Left colon (tissue), 2 donors: ENCODE measurements at places on chromosomes 16 and 17.
A peak's percentile ranks its signal among the peaks of the same experiment; 100 is the strongest.

DNA sequence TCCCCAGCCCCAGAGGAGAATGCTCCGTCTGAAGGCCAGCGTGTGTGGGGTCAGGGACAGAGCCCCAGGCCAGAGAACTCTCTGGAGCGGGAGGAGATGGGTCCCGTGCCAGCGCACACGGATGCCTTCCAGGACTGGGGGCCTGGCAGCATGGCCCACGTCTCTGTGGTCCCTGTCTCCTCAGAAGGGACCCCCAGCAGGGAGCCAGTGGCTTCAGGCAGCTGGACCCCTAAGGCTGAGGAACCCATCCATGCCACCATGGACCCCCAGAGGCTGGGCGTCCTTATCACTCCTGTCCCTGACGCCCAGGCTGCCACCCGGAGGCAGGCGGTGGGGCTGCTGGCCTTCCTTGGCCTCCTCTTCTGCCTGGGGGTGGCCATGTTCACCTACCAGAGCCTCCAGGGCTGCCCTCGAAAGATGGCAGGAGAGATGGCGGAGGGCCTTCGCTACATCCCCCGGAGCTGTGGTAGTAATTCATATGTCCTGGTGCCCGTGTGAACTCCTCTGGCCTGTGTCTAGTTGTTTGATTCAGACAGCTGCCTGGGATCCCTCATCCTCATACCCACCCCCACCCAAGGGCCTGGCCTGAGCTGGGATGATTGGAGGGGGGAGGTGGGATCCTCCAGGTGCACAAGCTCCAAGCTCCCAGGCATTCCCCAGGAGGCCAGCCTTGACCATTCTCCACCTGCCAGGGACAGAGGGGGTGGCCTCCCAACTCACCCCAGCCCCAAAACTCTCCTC is 10.4 kb downstream of the CX3CL1 start:
- DNase-seq: no peak

GRCh38 chr17:55563363-55563762 is 52.1 kb upstream of the SMIM36 start:
- DNase-seq: no peak

DNA sequence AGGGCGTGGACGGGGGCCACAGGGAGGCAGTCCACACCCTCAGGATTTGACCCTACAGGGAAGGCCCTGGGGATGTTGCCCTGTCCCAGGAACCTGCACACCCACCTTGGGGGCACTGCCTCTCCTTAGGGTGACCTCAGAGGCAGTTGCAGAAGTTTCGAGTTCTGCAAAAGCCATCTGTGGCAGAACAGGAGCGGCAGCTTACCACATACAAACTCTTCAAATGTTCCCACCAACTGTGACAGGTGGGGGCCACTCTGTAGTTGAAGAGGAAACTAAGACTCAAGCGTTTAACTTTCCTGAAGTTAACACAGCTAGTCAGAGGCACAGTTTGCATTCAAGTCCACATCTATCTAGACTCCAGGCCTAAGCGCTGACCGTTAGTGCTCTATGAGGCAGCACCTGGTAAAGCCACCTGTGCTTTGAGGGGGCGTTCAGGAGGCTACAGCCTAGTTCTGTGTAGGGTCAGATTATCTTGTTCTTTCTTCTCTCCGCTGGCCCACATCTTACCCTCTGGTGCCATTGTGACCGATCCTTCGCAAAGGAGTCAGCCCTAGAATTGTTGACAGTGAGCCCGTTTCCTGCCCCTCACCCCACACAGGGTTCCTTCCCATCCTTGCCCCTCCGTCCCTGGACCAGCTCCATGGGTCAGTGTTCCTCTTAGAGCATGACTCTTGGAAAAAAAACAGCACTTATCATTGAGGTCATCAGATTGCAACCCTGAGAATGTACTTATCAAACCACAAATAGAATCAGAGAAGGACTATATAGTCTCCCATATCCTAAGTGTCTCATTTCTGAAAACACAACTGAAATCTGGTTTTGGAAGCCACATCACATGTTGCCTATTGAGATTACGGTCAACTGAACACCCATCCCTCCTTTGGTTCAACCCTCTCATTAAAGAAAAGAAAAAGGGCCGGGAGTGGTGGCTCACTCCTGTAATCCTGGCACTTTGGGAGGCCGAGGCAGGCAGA is 45.4 kb downstream of the CDH1 start:
- no peak for DNase-seq

DNA sequence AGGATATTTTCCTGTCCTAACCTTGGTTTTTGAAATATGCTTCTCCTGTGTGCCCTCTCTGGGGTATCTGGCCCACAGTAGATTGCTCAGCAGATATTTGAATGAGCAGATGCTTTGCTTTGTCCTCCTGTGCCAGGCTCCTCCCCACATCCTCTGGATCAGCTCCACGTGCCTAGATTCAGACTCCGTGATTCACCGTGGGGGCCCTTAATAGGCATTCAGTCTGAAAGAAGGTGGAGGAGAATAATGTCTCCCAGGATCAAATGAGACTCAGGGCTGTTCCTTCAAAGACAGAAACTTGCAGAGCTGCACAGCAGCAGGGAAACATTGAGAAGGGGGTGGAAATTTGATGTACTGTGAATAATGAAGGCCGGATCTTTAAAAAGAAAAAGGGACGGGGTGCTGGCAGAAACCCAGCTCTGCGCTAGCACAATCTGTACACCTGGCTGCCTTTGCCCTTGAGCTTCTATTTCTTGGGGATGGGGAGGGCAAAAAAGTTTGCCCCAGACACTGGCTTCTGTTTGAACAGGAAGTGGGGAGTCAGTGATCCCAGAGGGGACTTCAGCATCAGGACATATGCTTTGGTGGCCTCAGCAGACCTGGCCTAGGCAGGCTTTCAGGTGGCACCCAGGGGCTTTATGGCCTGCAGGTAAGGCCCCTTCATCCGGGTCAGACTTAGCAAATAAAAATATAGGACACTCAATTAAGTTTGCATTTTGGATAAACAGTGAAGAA is 15.9 kb upstream of the SLC12A3 start:
- no peak for DNase-seq

GRCh38 chr17:18159551-18160120 is 24.0 kb upstream of the ALKBH5 start:
- DNase-seq: no peak

GRCh38 chr17:75155191-75155601 is 884 bp upstream of the JPT1 start:
- DNase-seq: no peak

DNA sequence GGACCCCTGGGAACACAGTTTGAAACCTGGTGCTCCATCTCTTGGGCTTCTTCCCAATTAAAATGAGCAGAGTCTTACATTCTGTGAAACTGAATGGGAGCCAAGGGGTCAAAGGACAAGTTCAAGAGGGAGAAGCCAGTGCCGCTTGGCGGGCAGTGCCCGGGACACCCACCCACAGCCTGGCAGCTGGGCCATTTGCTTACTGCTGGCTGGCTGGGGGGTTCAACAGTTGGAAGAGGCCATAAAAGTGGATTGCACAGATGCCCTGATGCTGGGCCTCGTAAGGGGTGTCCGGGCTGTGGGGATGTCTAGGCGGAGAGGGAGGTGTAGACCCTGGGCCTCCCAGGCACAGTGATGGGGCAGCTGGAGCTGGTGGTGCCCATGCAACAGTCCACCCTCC is 52.1 kb downstream of the CMIP start:
- no peak for DNase-seq

- no peak for DNase-seq
Observed at GRCh38 chr16:4646773-4647643, 22.4 kb downstream of the MGRN1 start.

DNA sequence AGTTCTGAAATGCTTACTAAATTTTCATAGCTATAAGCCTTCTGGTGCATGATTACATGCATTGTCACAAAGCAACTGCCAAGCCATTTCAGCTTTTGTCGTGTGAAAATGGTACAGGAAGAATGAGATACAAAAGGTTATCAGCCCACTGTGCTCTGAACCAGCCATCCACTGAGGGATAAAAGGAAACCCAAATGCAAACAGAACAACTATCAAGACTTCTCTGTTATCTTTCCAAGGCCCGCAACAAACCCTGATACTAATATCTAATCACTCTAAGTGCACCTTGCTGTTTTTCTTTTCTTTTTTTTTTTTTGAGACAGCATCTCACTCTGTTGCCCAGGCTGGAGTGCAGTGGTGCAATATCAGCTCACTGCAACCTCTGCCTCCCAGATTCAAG is 109.0 kb downstream of the FTO start:
- no peak for DNase-seq

- DNase-seq: no peak
Observed at GRCh38 chr17:4006745-4007211, 42.5 kb upstream of the ATP2A3 start.

GRCh38 chr16:11205754-11206581 is 50.0 kb downstream of the SOCS1 start:
- peak; percentile 39 for DNase-seq

DNA sequence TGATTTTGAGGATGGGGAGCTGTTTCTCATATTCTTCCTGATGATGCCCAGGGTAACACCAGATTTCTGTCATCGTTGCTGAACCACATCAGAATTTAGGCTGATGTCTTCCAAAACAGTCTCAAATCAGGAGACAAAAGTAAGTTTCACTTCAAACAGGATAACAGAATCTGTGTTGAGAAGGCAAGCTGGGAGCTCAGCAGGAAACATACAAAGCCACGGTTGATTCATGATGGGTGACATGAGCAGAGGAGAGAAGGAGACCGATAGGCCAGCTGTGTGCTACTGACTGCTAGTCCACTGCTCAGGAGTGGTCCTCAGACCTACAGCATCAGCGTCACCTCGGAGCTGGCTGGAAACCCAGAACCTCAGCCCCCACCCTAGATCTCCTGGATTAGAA is 62.9 kb upstream of the RCVRN start:
- no peak for DNase-seq

GRCh38 chr16:48318630-48319029 is 66.6 kb downstream of the SIAH1 start:
- no peak for DNase-seq

- DNase-seq: no peak
Observed at GRCh38 chr16:54107583-54108202, 178.9 kb downstream of the IRX3 start.

GRCh38 chr17:62882878-62883277 is 74.8 kb upstream of the MARCHF10 start:
- DNase-seq: no peak

DNA sequence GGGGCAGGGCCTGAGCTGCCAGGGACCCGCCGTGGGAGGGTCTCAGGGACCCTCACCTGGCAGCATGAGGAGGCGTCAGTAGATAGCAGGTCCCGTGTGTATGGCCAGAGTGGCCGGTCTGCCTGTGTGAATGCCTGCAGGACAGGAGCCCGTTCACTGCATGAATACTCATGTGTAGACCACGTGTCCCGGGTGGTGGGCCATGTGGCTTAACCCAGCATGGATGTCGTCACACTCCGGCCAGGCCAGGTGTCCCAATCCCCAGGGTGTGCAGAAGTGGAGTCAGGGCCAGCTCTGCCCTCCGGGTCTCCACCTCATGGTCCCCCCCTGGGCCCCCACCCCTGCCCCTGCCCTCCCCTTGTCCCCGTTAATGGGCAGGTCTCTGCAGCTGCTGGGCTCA is 53.7 kb downstream of the BAHCC1 start:
- DNase-seq: no peak

- DNase-seq: no peak
Observed at GRCh38 chr17:73132085-73132492, 32.7 kb upstream of the SSTR2 start.

- DNase-seq: no peak
Observed at GRCh38 chr17:44241106-44241624, 21.7 kb upstream of the UBTF start.

DNA sequence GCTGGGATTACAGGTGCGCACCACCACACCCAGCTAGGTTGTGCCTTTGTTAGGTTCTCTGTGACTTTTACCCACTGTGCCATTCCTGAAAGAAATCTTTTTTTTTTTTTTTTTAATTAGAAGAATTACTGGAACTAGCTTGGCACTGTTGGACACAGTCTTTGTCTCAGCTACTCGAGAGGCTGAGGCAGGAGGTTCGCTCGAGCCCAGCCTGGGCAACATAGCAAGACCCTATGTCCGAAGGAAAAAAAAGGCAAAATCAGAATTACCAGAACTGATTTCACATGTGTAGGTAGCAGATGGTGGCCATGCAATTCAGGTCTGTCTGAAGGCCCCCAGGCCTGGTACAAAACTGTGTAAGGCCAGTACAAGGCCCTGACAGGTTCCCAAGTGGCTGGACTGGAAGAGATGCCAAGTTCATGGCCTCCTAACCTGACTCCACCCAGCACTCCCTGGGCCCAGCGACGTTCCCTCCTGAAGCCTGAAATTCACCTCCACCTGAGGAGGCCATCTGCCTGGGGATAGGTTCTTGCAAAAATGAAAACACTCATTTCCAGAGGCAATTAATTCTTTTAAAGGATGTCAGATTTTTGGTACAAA is 23.0 kb downstream of the CARHSP1 start:
- no peak for DNase-seq

DNA sequence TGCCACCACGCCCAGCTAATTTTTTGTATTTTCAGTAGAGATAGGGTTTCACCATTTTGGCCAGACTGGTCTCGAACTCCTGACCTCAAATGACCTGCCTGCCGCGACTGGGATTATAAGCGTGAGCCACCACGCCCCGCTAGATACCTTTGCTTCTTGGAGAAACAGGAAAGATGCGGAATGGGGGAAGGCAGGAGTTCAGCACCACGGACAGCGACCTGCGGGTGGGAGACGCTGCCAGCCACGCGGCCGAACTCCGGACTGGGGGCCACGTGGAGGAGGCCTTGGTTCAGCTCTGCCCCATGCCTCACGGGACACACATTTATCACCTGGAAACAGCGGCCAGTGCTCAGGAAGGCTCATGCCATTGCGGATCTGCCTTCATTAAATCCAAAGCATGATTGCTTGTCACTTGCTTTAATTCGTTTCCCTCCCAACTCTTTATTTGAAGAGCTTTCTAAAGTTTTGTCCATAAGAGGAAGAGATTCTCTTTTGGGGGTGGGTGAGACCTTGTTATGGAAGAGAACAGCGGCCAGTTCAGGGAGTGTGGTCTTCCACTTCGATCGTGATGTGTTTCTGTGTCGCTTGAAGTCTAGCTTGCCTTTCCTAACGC is 219.9 kb downstream of the ENGASE start:
- peak; percentile 33 for DNase-seq

GRCh38 chr16:49899991-49900695 is 44.2 kb upstream of the ZNF423 start:
- peak; percentile 58 for DNase-seq

DNA sequence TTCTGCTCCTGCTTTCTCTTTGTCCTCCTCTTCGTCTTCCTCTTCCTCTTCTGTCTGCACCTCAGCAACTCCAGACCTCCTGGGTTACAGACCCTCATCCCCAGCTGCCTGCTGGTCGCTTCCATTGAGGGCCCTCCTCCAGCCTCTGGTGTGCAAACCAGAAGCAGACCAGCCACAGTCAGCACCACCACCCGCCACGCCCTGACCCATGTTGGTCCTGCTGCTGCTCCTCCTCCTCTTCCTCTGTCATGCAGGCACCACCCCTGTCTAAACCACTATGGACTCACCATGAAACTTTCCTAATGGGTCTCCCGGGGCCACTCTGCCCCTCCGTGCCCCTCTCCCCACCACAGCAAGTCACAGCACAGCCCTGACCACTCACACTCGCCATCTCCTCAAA is 11.4 kb upstream of the OGFOD3 start:
- DNase-seq: no peak

- DNase-seq: no peak
Observed at GRCh38 chr17:48121923-48122664, 14.5 kb downstream of the SNX11 start.

DNA sequence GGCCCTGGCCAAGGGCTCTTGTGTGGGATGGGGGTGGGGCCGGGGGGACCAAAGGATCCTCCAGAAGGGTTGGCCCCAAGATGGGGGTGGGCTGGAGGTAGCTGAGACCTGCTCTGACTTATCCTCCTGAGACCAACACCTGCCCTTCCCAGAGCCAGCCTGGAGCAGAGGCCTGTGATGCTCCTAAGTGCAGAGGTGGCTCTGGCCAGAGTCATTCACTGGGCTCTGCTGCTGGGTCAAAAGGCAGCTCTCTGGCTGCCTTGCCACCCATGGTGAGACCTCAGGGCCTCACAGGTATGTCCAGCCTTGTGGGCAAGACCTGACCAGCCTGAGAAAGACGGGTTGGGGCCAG is 393 bp downstream of the SERPINF2 start:
- DNase-seq: no peak
